CD8-positive, alpha-beta T cell (primary cell): ENCODE measurements at places on chromosomes 5 and 9.
A peak's percentile ranks its signal among the peaks of the same experiment; 100 is the strongest.

DNA sequence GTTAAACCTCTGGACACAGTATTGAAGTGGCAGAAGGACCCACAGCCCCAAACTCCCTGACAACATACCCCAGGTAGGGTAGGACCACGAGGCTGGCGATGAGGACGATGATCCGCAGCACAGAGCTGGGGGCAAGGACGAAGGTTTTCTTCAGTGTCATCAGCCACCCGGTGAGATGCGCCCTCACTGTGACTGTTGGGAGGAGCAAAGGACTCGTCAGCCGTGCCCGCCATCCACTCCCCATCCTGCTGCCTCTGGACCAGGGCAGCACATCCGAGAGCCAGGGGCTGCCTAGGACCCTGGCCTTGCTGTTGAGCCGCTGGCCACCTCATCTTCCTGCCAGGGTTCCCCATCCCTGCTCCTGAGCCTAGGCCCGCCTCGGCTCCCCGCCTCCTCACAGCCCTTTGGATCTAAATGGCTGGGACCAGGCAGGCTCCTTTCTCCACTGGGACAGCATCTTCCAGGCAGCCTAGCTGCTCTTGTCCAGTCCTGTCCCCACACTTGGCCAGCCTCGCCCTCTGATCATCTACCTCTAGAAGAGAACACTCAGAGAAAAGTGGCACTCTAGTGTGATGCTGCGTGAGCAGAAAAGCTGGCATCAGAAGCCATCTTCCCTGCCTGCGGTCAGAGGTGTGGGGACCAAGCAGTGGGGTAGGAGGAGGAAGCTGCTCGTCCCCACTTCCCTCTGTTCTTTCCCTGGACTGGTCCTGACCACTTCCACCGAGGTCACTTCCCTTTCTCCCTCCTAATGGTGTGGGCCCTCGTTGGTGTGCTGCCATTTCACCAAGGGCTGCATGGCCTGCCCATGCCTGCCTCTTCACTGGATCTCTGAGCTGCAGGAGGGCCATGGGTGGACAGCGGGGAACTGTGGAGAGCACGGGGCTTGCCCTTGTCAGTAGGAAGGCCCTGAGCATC lies 49.2 kb downstream of the OTULIN start:
- DNase-seq = no peak

- no peak for DNase-seq
Observed at GRCh38 chr5:106412606-106413005, 1258.1 kb downstream of the EFNA5 start.

- DNase-seq = no peak
Observed at GRCh38 chr5:103177543-103177942, 57.4 kb downstream of the PPIP5K2 start.

- no peak for DNase-seq
Observed at GRCh38 chr9:110960288-110960687, 78.0 kb downstream of the LPAR1 start.

DNA sequence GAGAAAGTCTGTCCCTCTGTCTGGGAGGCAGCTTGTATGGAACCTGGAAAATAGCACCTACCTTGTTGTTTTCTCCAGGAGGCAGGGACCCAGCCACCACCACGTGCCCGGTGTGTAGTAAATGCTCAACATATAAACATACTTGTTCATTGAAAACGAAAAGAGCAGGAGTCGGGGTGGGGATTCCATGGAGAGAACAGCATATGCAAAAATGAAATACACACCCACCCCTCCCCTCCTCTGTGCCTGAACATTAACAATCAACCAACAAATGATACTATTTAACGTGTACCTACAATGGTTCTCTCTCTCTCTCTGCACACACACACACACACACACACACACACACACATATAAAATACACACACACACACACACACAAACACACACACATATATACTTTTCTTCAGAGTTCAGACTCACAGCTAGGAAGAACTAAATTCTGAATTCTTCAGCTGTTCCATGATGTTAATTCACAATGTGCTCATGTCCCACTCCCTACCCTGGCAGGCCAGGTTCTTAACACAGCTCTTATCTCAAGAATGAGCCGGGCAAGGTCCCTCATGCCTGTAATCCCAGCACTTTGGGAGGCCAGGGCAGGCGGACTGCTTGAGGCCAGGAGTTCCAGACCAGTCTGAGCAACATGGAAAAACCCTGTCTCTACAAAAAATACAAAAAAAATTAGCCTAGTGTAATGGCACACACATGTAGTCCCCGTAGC lies 16.3 kb upstream of the DENND1A start:
- no peak for DNase-seq

- no peak for DNase-seq
Observed at GRCh38 chr5:132381614-132382013, 12.1 kb downstream of the SLC22A5 start.

GRCh38 chr5:169765176-169765996 lies 128.3 kb downstream of the DOCK2 start:
- no peak for DNase-seq

DNA sequence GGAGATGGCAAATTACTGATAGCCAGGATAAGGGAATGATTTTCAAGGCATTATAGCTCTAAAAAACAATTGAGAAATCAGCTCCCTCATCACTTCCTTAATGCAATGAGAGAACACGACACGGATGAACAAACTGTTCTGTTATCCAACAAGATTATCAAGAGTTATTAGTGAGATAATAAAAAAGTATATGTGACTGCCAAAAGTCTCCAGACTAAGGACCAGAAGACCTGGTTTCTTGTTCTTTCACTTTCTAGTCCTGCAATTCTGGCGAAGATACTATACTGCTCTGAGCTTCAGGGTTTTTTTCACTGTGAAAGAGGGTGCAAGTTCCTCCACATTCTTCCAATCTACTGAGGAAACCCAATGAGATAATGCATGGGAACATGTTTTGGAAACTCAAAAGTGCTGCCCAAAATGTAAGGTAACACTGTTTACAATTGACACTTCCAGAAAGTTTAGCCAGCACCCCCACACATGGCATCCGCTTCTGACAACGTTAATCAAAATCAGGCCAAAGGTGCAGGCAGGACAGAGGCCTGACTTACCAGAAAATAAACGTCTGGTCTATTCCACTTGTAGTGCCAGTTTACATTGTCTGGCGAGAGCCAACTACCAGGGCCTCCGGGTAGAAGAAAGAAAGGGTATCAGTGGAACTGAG lies 254.2 kb downstream of the DOCK8 start:
- peak; percentile 34 for DNase-seq

GRCh38 chr5:76292620-76293322 lies 110.3 kb upstream of the IQGAP2 start:
- DNase-seq = no peak

DNA sequence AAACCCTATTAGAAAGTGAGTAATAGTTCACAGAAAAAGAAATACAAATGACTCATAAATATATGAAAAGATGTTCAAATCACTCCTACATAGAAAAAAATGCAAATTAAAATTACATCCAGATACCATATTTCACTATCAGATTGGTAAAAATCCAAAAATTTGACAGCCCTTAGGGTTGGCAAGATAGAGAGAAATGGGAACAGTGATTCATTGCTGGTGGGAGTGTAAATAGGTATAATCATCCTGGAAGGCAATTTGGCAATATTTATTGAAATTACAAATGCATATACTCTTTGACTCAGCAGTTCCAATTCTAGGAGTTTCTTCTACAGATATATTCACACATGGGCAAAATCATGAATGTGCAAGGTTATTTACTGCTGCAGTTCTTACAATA lies 273.5 kb downstream of the NR2F1-AS1 start:
- no peak for DNase-seq

DNA sequence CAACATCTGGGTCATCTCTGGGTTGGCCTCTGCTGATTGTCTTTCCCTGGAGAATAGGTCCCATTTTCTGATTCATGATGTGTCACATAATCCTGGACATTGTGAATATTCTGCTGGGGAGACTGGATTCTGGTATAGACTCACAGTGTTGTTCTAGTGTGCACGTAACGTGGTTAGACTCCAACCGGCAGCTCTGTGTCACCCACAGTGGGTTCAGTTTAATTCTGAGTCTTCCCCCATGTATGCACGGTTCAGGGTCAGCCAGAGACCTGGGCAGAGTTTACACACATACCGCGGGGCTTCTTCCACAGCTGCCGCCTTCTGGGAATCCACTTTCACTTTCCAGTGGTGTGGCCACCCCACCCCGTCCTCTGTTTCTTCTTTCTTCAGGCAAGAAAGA lies 38.0 kb upstream of the LRRC14B start:
- no peak for DNase-seq

GRCh38 chr9:126348911-126349550 lies 22.4 kb downstream of the MVB12B start:
- no peak for DNase-seq

DNA sequence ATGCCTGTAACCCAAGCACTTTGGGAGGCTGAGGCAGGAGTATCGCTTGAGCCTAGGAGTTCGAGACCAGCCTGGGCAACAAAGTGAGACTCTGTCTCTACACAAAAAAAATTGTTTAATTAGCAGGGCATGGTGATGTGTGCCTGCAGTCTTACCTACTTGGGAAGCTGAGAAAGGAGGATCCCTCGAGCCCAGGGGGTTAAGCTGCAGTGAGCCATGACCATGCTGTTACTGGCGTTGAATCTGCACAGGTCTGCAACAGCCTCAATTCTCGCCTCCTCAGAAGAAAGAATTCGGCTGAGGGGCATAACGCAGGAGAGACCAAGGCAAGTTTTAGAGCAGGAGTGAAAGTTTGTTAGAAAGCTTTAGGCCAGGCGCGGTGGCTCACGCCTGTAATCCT lies 18.0 kb downstream of the CCT5 start:
- DNase-seq = no peak

DNA sequence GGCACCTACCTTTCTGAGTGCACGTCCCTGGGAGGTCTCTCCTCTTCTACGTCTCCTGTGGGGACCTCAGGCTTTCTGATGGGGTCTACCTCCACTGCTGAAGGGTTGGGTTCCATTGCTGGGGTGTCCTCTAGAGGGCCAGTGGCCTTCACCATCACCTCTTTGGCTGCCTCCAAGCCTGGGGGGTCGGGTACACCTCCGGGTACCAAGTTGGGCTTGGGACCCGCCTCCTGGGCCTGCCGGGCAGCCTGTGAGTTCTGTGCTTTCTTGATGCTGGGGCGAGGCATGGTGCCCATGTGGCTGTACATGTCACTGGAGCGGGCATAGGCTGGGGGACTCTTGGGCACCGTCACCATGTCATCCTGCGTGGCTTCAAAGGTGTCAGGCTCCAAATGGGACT lies 4.5 kb downstream of the SH2D3C start:
- no peak for DNase-seq

DNA sequence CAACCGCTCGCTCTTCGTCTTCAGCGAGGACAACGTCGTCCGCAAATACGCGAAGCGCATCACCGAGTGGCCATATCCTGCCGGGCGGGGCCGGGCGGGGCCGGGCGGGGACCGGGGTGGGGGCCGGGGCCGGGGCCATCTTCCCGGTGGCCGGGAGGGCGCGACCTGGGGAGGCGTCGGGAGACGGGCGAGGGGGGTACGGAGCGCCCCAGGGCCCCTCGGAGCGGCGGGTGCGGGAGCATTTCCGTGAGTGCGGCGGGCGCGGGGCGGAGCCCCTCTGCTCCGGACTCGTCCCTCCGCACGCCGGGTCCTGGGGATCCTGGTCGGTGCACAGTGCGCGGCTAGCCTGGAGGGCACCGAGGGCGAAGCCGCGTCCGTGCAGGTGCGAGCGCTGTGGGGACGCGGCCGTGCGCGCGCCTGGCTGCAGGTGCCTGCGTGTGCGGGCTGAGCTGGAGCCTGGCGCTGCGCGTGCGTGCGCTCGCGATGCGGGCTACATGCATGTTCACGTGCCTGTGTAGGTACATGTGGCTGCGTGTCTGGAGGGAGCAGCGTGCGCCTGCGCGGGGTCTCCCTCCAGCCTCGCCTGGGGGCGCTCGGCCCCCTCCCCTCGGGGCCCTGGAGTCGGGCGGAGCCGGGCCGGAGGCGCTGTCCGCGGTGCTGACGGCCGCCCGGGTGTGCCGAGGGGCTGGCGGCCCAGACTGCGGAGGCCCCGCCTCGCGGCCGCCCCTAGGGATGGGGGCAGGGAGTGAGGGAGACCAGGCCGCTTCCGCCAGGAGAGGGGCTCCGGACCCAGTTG lies 762 bp downstream of the CACNA1B start:
- no peak for DNase-seq

DNA sequence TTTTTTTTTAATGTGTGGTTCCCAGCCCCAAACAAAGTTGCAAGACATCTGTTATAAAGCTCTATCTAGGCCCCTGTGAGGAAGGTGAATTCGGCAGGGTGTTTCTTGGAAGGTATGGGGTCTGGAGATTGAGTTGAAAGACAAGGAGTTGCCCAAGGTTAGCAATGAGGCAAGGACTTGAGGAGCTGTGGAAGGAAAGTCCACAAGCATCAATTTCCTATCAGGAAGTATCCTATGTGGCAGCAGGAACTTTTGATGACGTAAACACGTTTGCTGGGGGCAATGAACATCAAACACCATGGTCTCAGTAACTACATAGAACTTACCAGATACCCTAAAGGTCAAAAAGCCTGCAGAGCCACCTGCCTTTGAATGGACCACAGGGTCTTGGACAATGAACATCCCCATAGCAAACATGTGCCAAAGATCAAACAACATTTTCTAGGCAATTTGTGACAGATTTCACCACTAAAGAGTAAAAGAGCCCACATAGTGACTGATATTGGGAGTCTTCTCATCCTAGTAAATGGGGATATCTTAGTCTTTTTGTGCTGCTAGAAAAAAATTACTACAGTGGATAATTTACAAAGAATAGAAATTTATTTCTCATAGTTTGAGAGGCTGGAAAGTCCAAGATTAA lies 145.1 kb downstream of the GCNT1 start:
- DNase-seq = no peak

GRCh38 chr5:31485376-31486207 lies 46.3 kb downstream of the DROSHA start:
- no peak for DNase-seq

DNA sequence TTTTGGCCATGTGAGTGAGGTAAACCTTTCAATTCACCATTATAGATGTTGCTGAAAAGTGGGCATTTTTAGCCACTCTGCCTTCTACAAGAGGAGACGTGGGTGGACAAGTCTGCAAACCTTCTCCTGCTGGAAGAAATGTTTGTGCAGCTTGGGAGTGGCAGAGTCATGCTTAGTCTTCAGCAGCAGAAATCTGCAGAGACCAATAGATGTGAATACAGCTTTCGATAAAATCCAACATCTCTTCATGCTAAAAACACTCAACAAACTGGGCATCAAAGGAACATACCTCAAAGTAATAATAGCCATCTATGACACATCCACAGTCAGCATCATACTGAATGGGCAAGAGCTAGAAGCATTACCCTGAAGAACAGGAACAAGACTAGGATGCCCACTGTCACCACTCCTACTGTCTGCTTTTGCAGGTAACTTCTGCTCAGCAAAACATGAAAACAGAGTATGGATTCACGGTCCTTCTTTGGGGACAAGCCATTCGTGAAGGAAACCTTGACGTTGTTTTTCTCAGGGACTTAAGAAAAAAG lies 91.3 kb downstream of the RALGPS1 start:
- no peak for DNase-seq

GRCh38 chr5:174996941-174997340 lies 272.6 kb downstream of the MSX2 start:
- DNase-seq = no peak

GRCh38 chr5:160271836-160272235 lies 40.5 kb downstream of the CCNJL start:
- DNase-seq = no peak

DNA sequence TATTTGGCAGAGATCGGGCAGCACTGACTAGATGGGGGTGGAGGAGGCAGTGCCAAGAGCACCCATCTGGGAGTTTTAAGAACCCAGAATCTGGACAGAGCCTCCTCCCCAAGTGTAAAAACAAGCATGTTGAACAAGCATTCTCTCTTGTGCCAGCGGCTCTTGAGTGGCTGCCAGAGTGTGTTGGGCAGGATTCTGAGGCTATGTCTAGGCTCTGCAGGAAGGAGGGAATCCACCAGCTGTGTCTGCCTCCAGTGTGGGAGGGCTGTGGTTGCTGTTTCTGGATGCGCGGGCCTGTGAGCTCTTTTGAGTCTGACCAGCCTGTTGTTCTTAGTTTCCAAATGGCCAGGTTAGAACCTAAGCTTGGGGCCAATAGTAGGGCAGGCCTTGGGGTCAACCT lies 39.8 kb downstream of the HMCN2 start:
- DNase-seq = no peak
